ENCODE measurements at places on chromosomes 13 and 19.
A peak's percentile ranks its signal among the peaks of the same experiment; 100 is the strongest.

GRCh38 chr19:50415661-50416033 is 3.1 kb upstream of the SPIB start:
- DNase-seq, result no peak

- no peak for DNase-seq
Observed at GRCh38 chr13:30047154-30047874, 196.9 kb upstream of the UBL3 start.

- DNase-seq, result no peak
Observed at GRCh38 chr19:49475995-49476880, 2.2 kb downstream of the FLT3LG start.

GRCh38 chr13:93025984-93026383 is 200.6 kb upstream of the GPC6 start:
- DNase-seq, result no peak

GRCh38 chr13:102677122-102677521 is 17.7 kb downstream of the METTL21C start:
- no peak for DNase-seq

DNA sequence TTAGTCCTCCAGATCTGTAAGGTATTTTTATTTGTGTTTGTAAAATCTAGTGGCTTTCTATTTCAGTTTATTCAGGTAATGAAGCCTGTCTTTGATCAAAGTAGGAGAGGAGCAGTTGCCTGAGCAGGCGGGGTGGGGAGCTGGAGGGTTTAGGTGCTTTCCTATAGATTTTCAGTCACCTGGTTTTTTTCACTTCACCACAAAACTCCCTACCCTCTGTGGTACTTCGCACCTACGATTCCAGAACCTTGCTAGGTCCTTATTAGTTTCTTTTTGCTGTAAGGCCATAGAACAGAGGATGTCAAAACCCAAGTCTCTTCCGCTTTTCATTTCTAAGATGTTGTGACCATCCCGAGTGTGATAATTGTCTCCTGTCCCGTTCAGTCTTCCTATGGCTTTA is 26.6 kb downstream of the SLAIN1 start:
- DNase-seq, result no peak

DNA sequence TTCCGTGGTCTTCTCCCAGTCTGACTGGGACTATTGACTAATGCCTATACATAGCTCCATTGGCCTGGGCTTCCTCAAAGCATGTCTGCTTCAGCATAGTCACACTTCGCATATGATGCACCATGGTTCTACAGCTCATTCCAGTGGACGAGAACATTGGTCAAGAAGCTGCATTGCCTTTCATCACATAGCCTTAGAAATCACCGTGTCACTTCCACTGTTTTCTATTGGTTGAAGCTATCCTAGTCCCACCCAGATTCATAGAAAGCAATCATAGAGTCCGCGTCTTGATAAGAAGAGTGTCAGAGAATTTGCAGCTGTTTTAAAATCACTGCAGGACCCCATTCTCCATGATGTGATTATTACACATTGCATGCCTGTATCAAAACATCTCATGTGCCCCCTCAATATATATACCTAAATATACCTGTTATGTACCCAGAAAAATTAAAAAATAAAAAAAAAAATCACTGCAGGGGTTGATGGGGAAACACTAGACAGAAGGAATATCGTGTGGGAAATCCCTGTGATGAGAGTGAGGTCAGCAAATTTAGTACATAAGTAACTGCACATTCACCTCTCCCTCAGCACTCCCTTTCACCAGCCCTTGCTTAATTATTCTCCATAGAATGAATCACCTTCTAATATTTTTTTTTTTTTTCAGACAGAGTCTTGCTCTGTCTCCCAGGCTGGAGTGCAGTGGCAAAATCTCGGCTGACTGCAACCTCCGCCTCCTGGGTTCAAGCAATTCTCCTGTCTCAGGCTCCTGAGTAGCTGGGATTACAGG is 2.2 kb upstream of the ARHGAP33 start:
- DNase-seq, result no peak

GRCh38 chr19:7670150-7670783 is 1.4 kb downstream of the RETN start:
- DNase-seq, result no peak

DNA sequence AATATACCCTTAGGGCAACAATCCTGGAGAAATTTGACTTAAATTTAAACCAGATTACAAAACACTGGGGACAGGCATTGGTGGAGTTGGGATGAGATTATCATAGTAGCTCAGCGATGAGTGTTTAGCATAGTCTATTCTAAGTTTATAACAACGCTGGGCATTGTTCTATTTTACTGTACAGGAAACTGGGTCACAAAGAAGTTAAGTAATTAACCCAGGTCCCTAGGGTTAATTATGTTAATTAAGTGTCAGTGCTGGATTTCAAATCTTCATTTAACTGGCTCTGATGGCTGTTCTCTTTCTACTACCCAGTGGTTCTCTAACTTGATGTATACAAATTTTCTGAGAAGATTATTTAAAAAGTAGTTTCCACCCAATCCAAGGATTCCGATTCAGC is 388.9 kb downstream of the KCNRG start:
- no peak for DNase-seq

GRCh38 chr19:7970716-7971448 is 27.4 kb upstream of the TIMM44 start:
- DNase-seq, result no peak

- DNase-seq, result no peak
Observed at GRCh38 chr13:51444922-51445321, 7.9 kb downstream of the INTS6 start.

- peak; percentile 62 for DNase-seq
Observed at GRCh38 chr19:33273881-33274662, 28.3 kb downstream of the CEBPA start.

- DNase-seq, result no peak
Observed at GRCh38 chr13:20882206-20882605, 20.3 kb downstream of the XPO4 start.

GRCh38 chr13:20991741-20992520 is 69.5 kb downstream of the LATS2 start:
- DNase-seq, result no peak

DNA sequence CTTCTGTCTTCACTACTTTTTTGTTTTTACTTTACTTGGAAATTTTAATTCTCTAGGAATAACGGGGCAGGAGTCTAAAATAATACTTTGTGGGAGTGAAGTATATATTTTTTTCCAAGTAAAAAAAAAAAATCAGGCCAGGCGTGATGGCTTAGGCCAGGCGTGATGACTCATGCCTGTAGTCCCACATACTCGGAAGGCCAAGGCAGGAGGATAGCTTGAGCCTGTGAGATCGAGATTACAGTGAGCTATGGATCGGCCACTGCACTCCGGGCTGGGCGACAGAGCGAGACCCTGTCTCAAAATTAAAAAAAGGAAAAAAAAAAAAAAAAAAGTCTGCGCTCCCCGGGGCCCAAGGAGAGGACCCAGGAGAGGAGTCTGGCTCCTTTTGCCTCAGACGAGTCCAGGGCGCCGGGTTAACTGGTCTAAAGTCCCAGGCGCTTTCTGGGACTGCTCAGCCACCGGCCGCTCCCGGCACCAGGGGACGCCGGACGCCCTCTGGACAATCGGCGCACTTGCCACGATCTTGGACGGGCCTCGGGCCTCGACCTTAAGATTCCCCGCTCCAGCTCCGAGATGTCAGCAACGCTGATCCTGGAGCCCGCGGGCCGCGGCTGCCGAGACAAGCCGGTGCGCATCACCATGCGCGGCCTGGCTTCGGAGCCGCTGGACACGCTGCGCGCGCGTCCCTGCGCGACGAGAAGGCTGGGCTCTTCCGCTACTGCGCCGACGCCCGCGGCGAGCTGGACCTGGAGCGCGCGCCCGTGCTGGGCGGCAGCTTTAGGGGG is 2.7 kb upstream of the ZFP82 start:
- no peak for DNase-seq

DNA sequence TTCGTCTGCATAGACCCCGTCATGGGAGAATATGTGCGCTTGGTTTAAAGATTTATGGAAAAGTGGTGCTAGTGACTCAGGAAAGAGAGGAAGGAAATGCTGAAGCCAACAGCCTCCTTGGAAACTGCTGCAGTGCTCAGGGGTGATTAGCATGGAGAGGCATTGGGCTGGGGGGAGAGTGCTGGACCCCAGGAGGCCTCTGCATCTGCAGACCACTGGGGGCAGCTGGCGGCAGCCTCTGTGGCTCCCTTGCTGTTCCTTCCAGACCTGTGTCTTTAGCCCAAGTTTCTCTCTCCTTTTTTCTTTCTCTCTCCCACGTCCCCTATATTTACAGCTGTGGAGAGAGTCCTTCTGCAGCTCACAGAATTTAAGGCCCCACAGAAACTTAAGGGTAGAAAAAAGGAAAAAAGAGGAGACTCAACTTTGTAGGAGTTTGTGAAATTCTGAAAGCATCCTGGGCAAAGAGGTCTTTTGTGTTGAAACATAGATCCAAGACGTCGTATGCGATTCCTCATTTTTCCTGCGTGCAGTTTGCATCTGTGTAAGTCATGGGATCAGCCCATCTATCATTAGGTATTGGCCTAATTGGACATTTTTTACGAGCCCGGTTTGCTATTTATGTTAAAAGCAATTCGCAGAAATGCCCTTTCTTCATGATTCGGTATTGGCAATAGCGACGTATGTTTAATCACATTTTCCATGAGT is 116.2 kb upstream of the ZNF536 start:
- DNase-seq, result no peak

DNA sequence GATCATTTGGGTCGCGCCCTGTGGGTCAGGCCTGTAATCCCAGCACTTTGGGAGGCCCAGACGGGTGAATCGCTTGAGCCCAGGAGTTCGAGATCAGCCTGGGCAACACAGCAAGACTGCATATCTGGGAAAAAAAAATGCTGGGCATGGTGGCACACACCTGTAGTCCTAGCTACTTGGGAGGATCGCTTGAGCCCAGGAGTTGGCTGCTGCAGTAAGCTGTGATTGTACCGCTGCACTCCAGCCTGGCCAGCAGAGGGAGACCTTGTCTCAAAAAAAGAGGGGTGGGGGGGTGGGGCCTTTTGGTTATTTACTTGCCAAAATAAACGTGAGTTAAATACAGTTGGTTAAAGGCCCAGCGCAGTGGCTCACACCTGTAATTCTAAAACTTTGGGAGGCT is 9.8 kb upstream of the ZNF544 start:
- DNase-seq, result no peak

GRCh38 chr13:25802579-25802978 is 249.2 kb downstream of the SHISA2 start:
- DNase-seq, result no peak

GRCh38 chr19:35644987-35645679 is 3.0 kb upstream of the COX6B1 start:
- no peak for DNase-seq

GRCh38 chr13:44052780-44053184 is 173.1 kb downstream of the LACC1 start:
- peak; percentile 14 for DNase-seq

GRCh38 chr19:5246554-5247155 is 94.0 kb downstream of the PTPRS start:
- DNase-seq, result no peak

DNA sequence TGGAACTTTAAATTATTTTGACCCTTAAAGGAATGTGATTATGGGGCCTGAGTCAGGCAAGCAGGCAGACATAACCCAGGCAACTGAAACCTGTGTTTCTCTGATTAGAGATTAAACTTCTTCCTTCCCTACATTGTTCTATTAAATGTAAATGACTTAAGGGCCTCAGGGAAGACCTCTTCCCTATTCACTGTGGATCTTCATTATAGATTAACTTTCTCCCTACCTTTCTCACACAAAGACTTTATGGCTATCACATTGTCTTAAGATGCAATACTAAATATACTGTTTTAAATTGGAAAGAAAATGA is 8.8 kb upstream of the METTL21C start:
- DNase-seq, result no peak

GRCh38 chr13:75263741-75264407 is 218.1 kb downstream of the TBC1D4 start:
- peak; percentile 15 for DNase-seq

GRCh38 chr19:49106648-49107135 is 7.5 kb upstream of the LIN7B start:
- DNase-seq, result no peak

- no peak for DNase-seq
Observed at GRCh38 chr19:33606556-33606955, 15.2 kb upstream of the CHST8 start.

GRCh38 chr13:25174304-25174703 is 2.2 kb upstream of the AMER2 start:
- no peak for DNase-seq

- DNase-seq, result no peak
Observed at GRCh38 chr19:14433554-14434501, 722 bp downstream of the PKN1 start.

- DNase-seq, result no peak
Observed at GRCh38 chr19:35351411-35352176, 3.9 kb downstream of the FFAR1 start.

GRCh38 chr19:43305642-43306041 is 36.3 kb upstream of the PSG9 start:
- no peak for DNase-seq

DNA sequence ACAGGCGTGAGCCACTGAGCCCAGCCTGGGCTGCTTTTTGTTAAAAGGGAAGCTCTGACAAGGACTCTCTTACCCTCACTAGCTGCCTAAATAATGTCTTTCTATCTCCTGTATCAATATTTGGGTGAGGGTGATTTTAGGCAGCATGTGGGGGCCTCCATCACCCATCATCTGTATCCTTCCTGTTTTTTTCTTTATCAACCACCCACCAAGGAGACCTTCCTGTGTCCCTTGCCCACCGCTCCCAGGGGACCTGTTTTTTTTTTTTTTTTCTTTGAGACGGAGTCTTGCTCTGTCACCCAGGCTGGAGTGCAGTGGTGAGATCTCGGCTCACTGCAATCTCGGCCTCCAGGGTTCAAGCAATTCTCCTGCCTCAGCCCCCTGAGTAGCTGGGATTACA is 5.4 kb upstream of the NDUFB7 start:
- no peak for DNase-seq

- DNase-seq, result no peak
Observed at GRCh38 chr19:12965017-12965811, 4.2 kb upstream of the DAND5 start.

GRCh38 chr13:46934749-46935148 is 37.9 kb upstream of the HTR2A start:
- DNase-seq, result no peak

GRCh38 chr19:23311551-23311950 is 61.4 kb upstream of the ZNF724 start:
- no peak for DNase-seq

Measured in AG09319 (cell line).